Effector CD8-positive, alpha-beta T cell (primary cell): ENCODE measurements at places on chromosomes 11 and 22.

DNA sequence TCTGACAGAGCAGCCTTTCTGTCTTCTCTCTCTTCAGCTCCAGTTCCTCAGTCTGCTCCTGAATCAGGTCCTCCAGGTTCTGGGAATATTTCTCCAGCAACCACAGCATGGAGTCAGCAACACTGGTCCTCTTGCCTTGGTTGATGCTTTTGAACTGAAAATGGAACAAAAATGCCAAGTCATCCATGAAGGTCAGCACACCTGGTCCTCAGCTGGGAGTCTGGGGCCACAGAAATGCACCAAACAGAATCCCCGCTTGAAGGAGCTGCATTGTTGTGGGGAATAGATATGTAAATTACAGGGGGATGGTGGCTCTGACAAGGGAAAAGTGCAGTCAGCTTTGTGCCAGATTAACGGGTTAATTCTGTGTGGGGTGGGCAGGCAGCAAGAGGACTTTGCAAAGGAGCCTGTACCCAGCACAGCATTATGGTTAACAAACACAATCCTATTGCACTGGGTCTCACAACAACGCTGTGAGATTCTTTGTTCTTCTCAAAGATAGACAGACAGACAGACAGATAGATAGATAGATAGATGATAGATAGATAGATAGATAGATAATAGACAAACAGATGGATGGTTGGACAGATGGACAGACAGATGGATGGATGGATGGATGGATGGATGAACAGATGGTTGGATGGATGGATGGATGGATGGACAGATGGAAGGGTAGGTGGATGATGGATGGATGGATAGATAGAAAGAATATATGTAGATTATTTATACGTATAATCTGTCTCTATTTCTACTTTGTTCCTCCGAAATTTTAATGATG, 33.8 kb upstream of the LRRC32 start:
- DNase-seq: no peak

- DNase-seq: no peak
These were observed 27.6 kb upstream of the RCE1 start for GRCh38 chr11:66815646-66816045.

DNA sequence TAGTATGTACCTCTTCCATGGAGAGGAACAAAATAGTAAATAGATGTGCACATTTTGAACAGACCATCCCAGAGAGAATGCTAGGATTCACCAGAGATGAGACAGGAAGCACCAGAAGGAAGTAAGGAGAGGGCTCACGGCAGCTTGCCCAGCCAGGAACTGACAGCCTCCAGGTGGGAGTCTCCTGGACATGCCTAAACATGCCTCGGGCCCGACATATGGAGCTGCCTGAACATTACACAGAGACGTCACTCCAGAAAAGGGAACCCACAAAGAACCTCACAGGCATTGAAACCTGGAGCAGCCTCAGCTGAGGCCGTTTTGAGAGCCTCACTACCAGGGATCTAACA, 67.4 kb downstream of the BRD1 start:
- no peak for DNase-seq

DNA sequence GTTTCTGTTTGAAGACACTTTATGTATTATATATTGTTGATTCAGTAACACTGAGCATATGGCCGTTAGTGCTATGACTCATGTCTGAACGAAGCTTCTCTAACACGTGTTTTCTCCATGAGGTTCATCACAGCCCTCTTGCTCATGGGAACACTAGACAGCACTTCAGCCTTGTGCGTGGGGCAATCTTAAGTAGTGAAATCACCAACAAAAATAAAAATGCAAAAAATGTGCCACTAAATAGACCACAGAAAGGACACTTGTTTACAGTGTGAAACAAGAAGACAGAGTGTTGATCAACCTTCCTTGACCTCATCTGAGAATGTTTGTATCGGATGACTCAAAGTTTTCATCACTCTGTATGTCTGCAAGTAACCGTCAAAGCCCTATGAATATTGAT, 94.5 kb downstream of the FDX1 start:
- no peak for DNase-seq

- DNase-seq: no peak
These were observed 2.0 kb downstream of the MOGAT2 start for GRCh38 chr11:75719340-75720239.

- DNase-seq: no peak
These were observed 49.0 kb upstream of the CYP2D6 start for GRCh38 chr22:42179616-42180015.

GRCh38 chr22:19172213-19173046, 6.1 kb downstream of the SLC25A1 start:
- DNase-seq: no peak

DNA sequence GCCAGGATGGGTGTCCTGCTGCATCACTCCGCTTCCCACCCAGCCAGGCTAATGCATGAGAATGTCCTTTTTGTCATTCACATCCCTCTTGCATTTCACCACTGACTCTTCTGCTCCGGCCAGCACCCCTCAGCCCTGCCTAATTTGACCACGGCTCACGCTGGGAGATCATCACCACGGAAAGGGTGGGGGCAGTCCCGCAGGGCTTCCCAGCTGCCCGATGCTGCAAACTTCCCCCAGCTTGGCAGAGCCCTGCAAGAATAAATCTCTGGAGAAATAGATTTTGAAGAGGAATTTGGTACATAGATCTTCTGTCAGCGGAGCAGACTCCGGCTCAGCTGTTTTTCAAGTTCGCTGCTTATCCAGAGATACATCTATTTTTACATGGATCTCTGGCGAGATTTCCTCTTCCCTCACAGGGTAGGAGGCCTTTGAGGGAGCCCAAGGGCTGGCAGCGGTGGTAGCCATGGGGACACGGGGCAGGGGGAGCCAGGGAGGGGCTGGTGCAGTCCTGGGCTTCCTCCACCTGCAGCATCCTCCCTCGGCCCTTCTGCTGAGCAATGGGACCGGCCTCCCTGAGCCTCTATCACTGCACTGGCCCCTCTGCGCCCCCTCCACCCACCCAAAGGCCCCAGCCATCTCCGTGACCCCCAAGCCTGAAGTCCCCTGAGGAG, 62.6 kb downstream of the BUD13 start:
- no peak for DNase-seq

GRCh38 chr11:13140028-13140870, 131.1 kb downstream of the RASSF10 start:
- DNase-seq: no peak

GRCh38 chr22:42918500-42918899, 61.4 kb upstream of the ARFGAP3 start:
- no peak for DNase-seq

- DNase-seq: no peak
These were observed 37.7 kb upstream of the ANO1 start for GRCh38 chr11:70040452-70040851.

GRCh38 chr22:28594797-28595462, 84.7 kb downstream of the TTC28 start:
- DNase-seq: no peak

- no peak for DNase-seq
These were observed 8.3 kb downstream of the WT1 start for GRCh38 chr11:32426819-32427615.

- no peak for DNase-seq
These were observed 36.4 kb upstream of the MUC5AC start for GRCh38 chr11:1121331-1121812.

DNA sequence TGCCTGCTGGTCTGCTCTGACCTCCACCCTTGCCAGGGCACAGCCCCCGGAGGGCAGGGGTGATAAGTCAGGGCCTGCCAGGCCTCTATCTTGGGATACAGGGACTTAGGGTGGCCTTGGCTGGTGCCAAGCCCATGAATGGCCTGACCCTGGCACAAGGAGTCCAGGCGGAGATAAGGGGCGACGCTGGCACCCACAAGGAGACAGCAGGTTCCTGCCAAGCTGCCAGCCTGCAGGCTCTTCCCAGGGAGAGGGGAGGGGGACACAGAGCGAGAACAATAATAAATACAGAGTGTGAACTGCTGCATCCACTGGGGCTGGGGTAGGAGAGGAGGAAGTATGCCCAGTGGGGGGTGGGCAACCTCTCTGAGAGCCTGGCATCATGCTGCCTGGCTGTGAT, 978 bp downstream of the CSDC2 start:
- no peak for DNase-seq

GRCh38 chr11:73466643-73467042, 90.4 kb downstream of the RELT start:
- DNase-seq: no peak

DNA sequence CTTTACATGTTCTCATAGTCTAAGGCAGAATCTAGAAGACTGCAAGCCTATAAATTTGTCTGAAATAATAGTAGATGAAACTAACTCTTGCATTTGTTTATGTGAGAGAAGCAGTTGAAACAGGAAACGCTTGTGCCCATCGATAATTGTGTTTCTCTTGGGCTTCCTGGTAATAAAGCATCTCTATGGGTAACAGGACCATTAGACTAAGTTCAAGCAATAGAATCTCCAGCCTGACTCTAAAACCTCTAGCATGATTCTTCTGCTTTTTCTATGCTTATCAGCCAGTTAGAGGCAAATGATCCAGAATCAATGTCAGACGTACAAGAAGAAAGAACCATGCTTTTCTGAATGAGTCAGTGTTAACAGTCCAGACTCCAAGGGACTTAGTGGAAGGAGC, 1734.4 kb downstream of the LRRC4C start:
- DNase-seq: no peak

- no peak for DNase-seq
These were observed 19.6 kb downstream of the ANKK1 start for GRCh38 chr11:113407163-113407562.

GRCh38 chr11:118133816-118134215, 18.8 kb downstream of the SCN4B start:
- DNase-seq: no peak

- DNase-seq: no peak
These were observed 1.2 kb downstream of the CSRP3 start for GRCh38 chr11:19200410-19201201.

GRCh38 chr11:115873813-115874212, 369.6 kb upstream of the CADM1 start:
- DNase-seq: no peak

DNA sequence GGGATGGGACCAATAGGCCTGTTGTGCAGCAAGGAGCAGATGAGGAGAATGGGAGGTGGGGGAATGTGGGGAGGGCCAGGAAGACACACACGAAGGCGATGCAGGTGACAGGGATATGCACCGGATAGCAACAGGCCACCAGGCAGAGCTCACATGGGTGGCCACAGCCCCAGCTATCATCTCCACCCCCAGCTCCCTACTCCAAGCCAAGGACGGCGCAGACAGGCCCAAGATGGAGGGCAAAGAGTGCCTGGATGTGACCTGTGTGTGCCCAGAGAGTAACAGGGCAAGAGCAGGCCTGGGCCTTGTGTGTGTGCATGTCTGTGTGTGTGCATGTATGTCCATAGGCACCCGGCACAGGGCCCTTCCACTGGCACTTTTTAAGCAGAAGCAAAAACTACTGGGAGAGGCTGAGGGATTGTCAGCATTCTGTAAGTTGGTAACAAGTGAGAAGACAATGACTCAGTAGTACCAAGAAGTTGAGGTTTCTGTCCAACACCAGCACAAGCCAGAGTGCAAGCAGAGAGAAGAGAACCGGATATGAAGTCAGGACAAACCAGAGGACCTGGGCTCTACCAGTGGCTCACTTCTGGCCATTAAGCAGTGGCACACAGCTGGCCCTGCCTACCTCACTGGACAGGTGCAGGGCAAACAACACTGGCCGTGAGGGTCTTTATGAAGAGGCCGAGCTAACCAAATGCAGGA, 36.4 kb downstream of the NRXN2 start:
- no peak for DNase-seq

DNA sequence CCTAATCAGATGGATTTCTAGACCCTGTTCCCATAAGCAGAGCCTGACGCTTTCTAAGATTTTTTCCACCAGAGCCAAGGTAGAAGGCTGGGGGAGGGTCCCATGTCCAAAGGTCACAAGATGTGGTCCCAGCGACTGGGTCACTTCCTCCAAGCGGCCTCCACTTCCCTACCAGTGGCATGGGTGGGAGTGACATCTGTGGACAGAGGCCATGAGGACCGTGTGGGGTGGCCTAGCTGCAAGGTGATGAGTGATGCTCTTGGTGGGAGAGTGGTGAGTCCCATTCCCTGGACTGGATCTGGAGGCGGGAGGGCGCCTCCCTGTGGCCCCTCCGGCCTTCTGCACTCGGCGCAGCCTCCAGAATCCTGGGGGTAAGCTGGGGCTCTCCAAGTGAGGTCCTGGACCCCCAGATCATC, 32.4 kb upstream of the PRR5 start:
- no peak for DNase-seq

DNA sequence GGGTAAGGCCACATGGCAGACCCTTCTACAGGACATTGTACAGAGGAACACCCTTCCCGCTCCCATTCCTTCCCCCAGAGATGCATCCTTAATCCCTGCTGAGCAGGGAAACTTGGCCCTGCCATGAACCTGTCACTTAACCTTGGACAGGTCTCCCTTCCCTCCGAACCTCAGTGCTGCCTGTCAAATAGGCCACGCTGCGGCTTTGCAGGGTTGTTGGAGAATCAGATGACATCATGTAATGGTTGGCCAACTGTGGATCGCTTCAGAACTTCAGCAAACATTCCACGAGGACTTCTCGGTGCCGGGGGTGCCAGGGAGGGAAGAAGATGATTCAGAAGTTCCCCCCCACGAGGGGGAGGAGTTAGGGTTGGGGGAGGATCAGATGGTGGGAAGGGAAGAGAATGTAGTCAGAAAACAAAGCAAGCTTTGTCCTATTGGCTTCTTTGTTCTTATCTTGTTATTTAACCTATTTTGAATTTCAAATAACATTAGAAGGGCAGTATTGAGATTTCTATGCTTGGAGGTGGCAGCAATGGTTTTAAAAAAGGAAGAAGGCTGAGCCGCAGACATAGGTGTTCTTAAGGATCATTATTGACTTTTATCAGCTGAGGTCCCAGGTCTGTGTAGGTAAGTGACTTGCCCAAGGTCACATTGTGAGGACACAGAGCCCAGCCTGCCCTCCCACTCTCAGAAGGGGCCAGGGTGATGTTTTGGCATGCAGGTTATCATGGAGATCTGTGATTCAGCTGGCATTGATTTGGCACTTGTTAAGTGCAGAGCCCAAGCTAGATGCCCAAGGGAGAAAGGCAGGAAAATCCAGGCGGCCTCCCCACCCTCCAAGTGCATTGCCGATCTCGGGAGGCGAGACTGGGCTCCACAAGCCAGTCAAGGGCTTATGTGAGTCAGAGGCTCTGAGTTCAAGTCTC, 3.1 kb downstream of the CDC42EP1 start:
- no peak for DNase-seq

- no peak for DNase-seq
These were observed 23.8 kb downstream of the MRPL23 start for GRCh38 chr11:1970956-1971355.

GRCh38 chr11:17741487-17741886, 6.9 kb downstream of the KCNC1 start:
- no peak for DNase-seq

GRCh38 chr11:46065681-46066080, 55.6 kb downstream of the PHF21A start:
- DNase-seq: no peak

- no peak for DNase-seq
These were observed 47.7 kb upstream of the GAB2 start for GRCh38 chr11:78465169-78465942.

- DNase-seq: peak; percentile 16
These were observed 31.5 kb downstream of the KIAA0930 start for GRCh38 chr22:45208993-45209838.

GRCh38 chr11:19929655-19930054, 217.0 kb downstream of the NAV2 start:
- DNase-seq: no peak

GRCh38 chr11:58395581-58395980, 11.1 kb downstream of the OR5B3 start:
- no peak for DNase-seq

- no peak for DNase-seq
These were observed 25.8 kb downstream of the USP35 start for GRCh38 chr11:78214331-78215194.

GRCh38 chr11:99534812-99535211, 514.1 kb downstream of the CNTN5 start:
- no peak for DNase-seq

- DNase-seq: no peak
These were observed 59.7 kb upstream of the RBFOX2 start for GRCh38 chr22:36088292-36088691.
